Progenitor cell of endocrine pancreas (in vitro differentiated cells): ENCODE measurements at places on chromosomes 3 and 15. TPM values are rescaled to one million over a fixed set of nuclear protein-coding genes. Genes with fewer than 3 reads are reported as not detected.

TRAIP gene
- 16.2 and 20.6 TPM in 2 replicates for total RNA-seq

WNT5A gene
- 5.5 and 13.8 TPM in 2 replicates for total RNA-seq

C15orf39 gene
- total RNA-seq = 80.0 and 83.4 TPM in 2 replicates

ITIH3 gene
- 0.87 and 1.2 TPM in 2 replicates for total RNA-seq

CMTM8 gene
- total RNA-seq = 33.8 and 39.1 TPM in 2 replicates

HRG gene
- total RNA-seq = not detected in 2 replicates

DENND6A gene
- total RNA-seq = 29.1 and 31.9 TPM in 2 replicates

MRPL46 gene
- 21.0 and 24.9 TPM in 2 replicates for total RNA-seq

- no peak for DNase-seq
Measured at GRCh38 chr3:42957573-42957972, 21.5 kb upstream of the GASK1A start.

DNA sequence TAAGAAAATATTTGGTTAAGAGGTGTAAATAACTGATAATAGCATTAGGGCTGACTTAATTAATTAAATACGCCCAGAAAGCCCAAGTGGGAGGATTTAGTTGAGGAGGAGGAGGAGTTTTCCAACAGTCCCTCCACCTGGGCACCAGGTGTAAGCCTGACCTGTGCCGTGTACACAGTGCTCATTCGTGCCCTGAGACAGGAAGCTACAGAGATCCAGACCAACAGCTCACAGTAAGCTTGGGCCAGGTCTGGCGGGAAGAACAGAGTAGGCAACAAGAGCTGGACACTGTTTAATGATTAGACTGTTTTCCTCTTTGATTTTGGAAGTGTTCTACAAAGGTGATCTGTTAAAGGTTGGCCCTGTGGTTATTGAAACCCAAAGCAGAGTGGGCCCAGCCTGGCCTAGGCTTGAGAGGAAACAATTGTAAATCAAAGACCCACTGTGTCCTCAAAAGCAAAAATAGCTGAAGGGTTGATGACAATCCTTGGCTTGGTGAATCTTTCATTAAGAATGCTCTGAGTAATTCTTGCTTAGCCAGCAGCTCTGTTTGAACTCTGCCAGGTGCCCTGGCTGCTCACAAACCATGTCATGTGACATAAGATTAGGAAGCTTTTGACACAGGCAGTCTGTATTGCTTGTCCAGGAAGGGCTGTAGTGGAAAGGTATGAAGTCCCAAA is 13.8 kb downstream of the SQOR start:
- DNase-seq = no peak

DNA sequence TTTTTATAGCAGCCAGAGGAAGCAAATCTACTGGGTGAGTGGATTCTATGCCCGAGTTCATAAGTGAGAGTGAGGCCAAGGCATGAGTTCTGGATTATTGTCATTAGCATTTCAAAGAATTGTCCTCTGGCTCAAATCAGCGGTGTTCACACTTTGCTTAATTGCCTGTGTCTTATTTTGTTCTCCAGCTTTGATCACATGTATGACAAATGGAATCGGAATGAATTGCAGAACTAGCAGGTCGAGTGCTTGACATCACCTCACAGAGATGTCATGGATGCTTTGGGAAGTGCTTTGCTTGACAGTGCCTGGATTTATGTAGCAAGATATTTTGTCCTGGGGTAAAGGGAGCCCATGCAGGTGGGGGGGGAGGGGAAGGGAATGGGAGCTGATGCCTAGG is 68.0 kb downstream of the SH3GL3 start:
- no peak for DNase-seq

GRCh38 chr3:49723296-49723627 is 489 bp downstream of the GMPPB start:
- DNase-seq = peak; percentile 38

- DNase-seq = no peak
Measured at GRCh38 chr3:5841599-5841998, 654.1 kb downstream of the EDEM1 start.

- no peak for DNase-seq
Measured at GRCh38 chr3:132079147-132079546, 44.3 kb upstream of the CPNE4 start.

GRCh38 chr3:140386357-140387100 is 291.3 kb upstream of the TRIM42 start:
- DNase-seq = no peak

GRCh38 chr3:127748754-127749327 is 73.5 kb downstream of the MGLL start:
- DNase-seq = no peak

- no peak for DNase-seq
Measured at GRCh38 chr3:188764609-188765008, 407.2 kb upstream of the TPRG1 start.

GRCh38 chr15:90960298-90961091 is 5.8 kb downstream of the RCCD1 start:
- DNase-seq = no peak

DNA sequence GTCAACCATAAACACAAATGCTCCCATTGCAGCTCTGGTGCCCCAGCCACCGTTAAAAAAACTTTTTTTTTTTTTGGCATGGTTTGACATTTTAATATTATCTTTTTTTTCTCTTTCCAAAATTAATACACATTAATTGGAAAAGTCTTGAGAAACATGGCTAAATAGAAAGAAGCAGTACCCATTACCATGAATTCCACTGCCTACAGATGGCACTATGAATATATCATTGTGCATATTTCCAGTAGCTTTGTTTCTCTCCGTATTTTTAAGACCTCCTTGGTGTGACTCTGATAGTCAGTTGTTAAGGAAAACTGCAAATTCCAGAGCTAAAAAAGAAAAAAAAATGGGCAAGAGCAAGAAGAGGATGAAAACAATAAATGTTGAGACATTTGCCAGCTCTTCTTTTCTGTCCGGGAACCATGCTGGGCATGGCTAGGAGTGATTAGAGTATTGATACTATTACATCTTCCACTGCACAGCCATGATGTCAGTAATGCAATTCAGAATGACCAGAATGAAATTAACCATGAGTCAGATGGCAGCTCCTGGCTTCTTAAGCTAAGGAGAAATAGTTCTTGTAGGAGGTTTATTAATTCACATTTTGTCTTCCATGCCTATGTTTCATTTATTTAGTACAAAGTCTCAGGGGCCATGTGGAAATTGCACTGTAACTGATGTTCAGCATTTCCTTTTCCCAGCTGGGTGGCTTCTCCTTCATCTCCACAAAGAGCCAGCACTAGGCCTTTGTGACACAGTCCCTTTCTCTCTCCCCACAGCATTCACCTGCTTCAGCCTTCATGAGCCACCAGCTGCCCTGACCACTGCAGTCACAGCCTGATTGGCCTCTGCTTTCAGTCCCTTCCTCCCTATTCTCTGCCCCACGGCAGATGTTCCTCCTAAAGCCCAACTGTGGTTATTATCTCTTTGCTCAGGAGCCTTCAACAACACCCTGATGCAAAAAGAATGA is 31.8 kb downstream of the SLC7A14 start:
- no peak for DNase-seq

GRCh38 chr3:129398803-129399144 is 29.7 kb downstream of the EFCAB12 start:
- no peak for DNase-seq

- no peak for DNase-seq
Measured at GRCh38 chr3:195030791-195031321, 240.1 kb downstream of the XXYLT1 start.
